ENCODE measurements at places on chromosomes 4 and X.
A peak's percentile ranks its signal among the peaks of the same experiment; 100 is the strongest.

GRCh38 chr4:40280586-40280985, 54.5 kb upstream of the CHRNA9 start:
- no peak for DNase-seq

- DNase-seq = peak; percentile 3
Measured at GRCh38 chr4:158912390-158912789, 143.6 kb downstream of the FNIP2 start.

DNA sequence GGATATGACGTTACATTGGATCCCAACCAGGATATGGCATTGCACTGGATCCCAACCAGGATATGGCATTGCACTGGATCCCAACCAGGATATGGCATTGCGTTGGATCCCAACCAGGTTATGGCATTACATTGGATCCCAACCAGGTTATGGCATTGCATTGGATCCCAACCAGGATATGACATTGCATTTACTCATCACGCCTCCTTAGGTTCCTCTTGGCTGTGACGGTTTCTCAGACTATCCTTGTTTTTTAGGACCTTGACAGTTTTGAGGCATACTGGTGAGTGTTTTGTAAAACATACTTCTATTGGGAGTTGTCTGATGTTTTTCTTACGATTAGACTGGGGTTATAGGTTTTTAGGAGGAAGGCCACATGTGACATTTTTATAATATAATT, 5.4 kb upstream of the ACSL1 start:
- DNase-seq = no peak

DNA sequence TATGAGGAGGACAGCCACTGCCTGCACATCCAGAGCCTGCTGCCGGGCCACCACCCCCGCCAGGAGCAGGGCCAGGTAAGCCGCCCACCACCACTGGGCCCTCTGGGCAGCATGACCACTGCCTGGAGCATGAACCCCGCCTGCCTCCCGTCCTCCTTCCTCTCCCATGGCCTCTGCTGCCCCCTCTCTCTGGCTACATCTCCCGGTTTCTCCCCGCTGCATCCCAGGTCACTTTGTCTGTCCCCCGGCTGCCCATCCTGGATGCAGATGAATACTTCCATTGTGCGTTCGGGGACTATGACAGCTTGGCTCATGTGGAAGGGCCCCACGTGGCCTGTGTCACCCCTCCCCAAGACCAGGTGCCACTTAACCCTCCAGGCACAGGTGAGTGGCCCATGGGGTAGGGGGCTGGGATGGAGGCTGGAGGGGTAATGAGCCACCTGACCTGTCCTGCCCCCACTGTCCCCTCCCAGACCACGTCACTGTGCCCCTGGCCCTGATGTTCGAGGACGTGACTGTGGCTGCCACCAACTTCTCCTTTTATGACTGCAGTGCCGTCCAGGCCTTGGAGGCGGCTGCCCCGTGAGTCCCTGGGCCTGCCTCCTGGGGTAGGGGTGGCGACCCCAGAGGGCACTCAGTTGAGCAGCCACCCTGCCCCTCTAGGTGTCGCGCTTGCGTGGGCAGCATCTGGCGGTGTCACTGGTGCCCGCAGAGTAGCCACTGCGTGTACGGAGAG, 6.0 kb downstream of the PLXNB3 start:
- DNase-seq = no peak

GRCh38 chr4:77676842-77677241, 71.2 kb downstream of the CXCL13 start:
- DNase-seq = no peak

- DNase-seq = no peak
Measured at GRCh38 chrX:17644001-17644400, 93.3 kb upstream of the SCML1 start.

DNA sequence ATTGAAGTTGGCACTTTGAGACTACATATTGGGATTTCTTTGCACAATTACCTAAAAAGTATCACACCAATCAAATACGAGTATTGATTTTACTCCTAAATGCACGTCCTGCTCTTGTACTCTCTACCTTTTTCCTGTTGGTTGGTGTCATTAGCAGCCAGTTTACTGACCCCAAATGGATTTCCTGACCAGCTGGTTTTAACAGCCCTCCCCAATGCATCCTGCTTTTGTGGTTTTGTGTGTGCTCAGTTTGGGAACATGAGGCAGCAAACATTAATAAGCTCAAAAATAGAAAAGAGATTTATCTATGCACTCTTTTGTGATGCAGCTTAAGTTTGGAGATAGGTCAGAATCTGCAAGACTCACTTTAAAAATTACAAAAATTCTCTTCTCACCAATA, 230.3 kb downstream of the MAPK10 start:
- DNase-seq = no peak

- no peak for DNase-seq
Measured at GRCh38 chr4:165855191-165855590, 17.8 kb upstream of the TLL1 start.

GRCh38 chrX:57929373-57929772, 19.1 kb upstream of the ZXDA start:
- DNase-seq = no peak

- no peak for DNase-seq
Measured at GRCh38 chr4:127888559-127888958, 7.9 kb downstream of the PLK4 start.

DNA sequence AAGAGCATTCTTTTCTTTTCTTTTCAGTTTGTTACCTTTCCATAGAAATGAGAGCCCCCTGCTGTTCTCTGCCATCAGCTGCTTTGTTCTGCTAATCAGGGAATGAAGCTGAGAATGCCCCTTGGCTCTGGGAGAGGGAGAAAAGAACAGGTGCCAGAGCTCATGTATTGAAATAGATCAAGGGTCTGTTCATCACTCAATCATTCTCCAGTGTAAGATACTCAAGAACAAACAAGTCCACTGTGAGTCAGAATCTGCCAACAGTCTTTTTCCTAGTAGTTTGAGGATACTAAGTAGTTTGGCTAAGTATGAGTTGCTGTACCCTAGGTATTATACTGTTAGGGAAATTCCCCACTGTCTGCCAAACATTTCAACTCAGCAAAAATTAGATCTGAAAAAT, 144.3 kb downstream of the RTL3 start:
- peak; percentile 7 for DNase-seq

GRCh38 chrX:96453139-96453538, 231.5 kb upstream of the DIAPH2 start:
- DNase-seq = no peak
